ENCODE measurements at places on chromosomes 12 and 14.
A peak's percentile ranks its signal among the peaks of the same experiment; 100 is the strongest.

GRCh38 chr14:86639146-86639545 is 1109.2 kb downstream of the FLRT2 start:
- DNase-seq: no peak

DNA sequence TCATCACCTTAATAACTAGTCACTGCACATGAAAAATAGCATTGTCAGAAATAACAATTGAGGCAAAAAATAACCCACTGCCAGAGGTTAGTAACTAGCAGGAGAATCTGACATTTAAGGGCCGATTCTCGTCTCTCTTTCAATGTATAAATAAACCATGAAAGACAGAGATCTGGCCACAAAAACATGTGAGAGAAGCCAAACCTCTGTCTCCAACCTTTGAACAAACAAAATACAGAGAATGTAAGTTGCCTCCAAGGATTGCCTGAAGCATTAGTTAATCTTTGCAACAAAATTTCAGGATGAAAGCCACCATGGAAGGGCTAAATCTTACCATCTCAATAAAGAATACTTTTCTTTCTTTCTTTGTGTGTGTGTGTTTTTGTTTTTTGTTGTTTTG is 257.4 kb upstream of the TMTC1 start:
- no peak for DNase-seq

GRCh38 chr14:102910442-102910841 is 12.0 kb upstream of the AMN start:
- DNase-seq: no peak

DNA sequence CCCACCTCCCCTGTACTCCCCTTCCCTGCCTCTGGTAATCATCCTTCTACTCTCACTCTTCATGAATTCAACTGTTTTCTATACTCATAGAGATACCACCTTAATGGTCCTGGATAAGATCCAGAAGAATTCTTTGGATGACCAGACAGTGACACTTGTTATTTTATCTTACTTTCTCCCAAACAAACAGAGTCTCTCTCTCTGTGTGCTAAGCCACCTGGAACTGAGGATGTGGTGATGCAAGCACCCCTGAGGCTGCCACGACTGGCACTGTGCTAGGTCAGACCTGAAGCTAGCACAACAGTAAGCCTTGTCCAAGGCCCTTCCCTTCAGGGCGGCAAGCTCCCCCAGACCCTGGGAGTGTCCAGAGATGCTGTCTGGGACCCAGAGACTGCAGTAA is 250.2 kb downstream of the C12orf50 start:
- no peak for DNase-seq

DNA sequence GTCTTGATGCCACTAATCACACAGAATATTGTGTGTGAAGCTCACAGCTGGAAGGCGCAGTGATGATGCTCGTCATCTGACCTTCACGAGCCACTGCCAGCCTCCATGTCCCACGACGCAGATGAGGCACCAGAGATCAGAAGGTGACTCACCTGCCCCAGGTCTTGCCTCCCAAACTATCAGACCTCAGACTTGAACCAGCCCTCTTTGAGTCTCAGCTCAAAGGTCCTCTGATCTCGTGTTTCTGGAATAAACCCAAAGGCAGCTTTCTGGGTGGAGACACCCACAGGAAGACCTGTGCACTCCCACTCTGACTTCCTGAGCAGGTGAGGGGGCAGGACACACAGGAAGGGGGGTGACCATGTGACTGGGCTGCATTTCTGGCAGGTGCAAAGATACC is 19.6 kb upstream of the CHGA start:
- no peak for DNase-seq

- DNase-seq: no peak
Measured at GRCh38 chr12:71139153-71139735, 18.6 kb downstream of the TSPAN8 start.

DNA sequence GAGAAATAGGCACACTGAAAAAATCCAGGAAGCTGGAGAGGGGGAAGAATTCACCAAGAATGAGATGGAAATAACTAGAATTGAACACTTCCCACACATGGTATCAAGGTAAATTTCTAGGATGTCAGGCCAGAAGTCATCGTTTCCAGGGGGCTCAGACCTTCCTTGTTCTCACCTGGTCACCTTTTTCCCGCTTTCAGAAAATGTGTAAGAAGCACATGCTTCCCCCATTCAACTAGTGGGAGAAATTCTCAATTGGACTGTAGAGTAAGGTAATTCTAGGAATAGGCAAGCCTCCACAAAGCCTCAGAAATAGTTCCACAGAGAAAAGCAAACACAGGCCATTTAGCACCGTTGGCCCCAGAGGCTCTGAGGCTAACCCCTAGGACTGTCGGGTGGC is 2.8 kb upstream of the PTMS start:
- no peak for DNase-seq

- DNase-seq: no peak
Measured at GRCh38 chr12:80925237-80925636, 12.5 kb downstream of the LIN7A start.

DNA sequence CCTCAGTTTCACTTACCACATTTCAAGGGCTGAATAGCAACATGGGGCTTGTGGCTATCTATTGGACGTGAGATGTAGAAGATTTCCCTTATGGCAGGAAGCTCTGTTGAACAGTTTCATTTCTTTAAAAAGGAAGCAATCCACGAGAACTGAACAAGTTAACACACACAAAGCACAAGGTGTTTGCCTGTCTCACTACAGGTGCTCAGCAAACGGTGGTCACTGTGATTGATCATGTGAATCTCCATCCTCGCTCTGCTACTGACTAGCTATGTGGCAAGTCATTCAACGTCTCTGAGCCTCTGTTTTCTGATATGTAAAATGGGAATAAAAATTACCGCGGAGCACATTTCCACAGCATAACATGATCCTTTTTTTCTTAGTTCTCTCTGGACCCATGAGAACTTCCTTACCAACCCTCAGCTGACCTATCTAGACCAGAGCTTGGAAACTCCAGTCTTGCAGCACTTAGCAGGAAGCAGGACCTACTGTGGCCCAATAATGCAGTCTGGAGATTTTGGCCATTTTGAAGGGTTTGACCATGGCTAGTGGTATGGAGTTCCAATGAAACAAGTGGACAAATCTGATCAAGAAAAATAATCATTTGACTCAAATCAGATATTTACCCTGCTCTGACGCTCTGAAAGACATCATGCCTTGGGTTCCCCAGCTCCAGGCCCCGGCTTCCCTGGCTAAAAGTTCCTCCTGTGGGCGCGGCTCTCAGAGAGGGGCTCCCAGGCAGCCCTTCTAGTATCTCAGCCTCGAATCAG is 278.8 kb downstream of the ZFP36L1 start:
- peak; percentile 40 for DNase-seq

DNA sequence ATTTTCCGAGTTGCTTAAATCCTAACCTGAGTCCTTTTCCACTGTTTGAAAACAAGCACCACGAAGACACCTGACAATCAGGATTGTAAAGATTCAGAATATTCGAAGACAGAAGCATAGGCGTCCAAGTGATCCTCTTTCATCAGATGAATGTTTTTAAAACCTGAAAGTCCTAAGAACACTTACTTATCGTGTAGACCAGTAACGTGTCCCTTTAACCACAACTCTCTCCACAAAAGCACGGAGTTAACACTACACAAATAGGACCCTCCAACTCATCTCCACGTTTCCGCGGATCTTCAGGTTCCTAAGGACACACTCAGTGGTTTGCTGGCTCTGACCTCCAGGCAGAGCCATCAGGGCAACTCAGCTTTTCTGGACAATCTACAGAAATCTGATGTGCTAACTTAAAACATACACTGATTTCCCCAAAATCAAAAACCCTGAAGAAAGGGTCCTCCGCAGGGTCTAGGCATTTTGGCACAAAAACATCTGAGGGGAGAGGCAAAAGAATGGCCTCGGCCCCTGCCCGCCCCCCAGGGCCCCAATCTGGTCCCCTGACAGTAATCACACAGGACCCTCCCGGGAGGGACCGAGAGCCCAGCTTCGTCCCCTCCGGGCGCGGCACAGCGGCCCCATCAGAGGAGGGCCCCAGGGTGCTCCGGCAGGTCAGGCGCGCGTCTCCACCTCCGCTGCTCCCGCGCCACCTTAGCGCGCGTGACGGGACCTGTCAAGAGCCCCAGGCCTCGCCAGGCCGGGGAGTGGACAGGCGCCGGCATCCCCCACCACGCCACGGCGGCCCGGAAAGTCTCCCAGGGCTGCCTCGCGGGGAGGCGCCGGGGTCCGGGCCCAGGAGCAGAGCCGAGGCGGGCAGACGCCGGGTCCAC is 925 bp downstream of the DICER1 start:
- DNase-seq: peak; percentile 25

GRCh38 chr12:121804417-121805111 is 755 bp downstream of the SETD1B start:
- DNase-seq: peak; percentile 68

GRCh38 chr12:30792648-30793499 is 38.1 kb upstream of the CAPRIN2 start:
- DNase-seq: no peak

GRCh38 chr14:24911324-24912109 is 138.4 kb downstream of the STXBP6 start:
- DNase-seq: no peak

DNA sequence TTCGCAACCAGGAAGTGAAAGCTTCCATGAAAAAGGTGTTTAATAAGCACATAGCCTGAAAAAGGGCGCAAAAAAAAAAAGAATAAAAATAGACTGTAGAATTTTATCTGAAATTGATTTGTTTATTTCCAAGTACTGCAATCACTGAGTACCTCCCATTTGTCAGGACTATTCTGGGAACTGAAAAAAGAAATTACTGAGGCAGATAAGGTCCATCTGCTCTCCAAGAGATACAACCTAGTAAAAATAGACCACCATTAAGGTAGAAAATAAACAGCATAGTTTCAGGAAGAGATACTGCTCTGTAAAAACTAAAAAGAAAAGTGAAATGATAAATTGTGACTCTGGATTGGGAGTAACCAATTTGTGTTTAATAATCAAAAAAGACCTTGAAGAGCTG is 24.7 kb downstream of the OR4N2 start:
- no peak for DNase-seq

GRCh38 chr14:19902409-19902808 is 18.0 kb upstream of the OR4K5 start:
- DNase-seq: no peak

- DNase-seq: no peak
Measured at GRCh38 chr12:124482901-124483799, 84.3 kb downstream of the NCOR2 start.

- DNase-seq: no peak
Measured at GRCh38 chr12:13233830-13234641, 37.5 kb downstream of the EMP1 start.

GRCh38 chr14:51867741-51868140 is 7.3 kb downstream of the GNG2 start:
- no peak for DNase-seq

GRCh38 chr12:18556161-18556560 is 181.7 kb downstream of the PLCZ1 start:
- no peak for DNase-seq

DNA sequence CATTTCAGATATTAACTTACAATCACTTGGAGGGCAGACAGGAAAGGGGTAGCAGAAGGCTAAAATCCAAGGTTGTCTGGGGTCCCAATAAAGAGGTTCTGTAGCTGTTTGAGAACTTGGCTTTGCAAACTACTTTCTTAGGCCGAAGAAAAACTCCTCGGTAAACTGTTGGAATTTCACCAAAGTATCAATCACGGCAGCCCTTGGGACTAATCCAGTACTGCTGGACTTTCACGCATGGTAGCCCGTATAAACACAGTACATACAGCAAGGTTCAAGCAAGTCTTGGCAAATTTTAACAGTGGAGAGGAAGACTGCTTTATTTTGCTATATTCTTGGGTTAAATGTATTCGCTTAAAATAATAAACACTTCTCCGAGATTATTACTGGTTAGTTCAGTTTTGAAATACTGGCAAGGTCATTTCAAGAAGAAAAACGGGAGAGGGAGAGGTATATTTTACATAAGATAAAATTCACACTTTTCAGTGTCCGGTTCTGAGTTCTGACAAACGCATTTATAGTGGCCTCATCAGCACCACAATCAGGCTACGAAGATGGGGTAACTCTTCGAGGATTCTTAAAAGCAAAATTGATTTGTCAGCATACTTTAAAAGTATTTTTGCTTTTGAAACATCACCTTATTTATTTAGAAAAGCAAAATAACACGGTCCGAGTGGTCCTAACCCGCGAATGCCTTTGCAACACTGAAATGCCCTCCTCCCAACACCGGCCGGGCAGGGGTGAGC is 1.3 kb downstream of the SETD3 start:
- no peak for DNase-seq

- DNase-seq: no peak
Measured at GRCh38 chr12:62916632-62917425, 18.1 kb downstream of the PPM1H start.

GRCh38 chr12:3805077-3805476 is 52.2 kb upstream of the CRACR2A start:
- no peak for DNase-seq

Data from CD4-positive, alpha-beta T cell treated with Interferon gamma for 1 hour (primary cell).